Cortex of kidney (tissue), 1 donor: ENCODE measurements at places on chromosomes 5 and 9.

- DNase-seq, result no peak
Observed at GRCh38 chr5:179323026-179323870, 22.0 kb downstream of the ADAMTS2 start.

DNA sequence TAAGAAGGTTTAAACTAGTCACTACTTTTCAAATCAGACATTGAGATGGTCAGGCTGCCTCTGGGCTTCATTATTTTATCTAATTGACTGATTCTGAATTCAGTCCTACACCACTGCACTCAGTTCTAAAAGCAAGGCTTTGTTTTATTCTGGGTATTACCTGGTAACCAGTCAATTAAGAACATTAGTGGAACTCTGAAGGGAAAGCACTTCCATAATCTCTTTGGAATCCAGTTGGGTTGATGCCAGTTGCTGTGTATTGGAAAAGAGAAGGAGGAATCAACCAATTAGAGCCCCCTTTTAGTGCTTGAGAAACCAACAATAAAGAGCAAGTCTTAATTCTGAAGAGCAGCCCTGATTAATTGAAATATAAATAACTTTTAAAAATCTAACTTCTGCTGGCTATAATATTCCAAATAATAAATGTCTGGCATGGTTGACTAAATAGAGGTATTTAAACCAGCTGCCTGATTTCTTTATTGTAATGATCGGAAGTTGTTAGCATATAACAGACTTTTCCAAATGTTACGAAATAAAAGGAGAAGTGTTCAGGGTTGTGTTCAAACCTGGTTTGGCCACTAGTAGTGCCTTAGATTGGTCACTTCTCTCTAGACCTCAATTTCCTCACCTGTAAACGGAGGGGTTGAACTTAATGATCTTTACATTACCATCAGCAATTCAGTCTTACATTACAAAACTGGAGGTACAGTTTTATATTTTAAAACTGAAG is 32.0 kb downstream of the CPEB4 start:
- no peak for DNase-seq

DNA sequence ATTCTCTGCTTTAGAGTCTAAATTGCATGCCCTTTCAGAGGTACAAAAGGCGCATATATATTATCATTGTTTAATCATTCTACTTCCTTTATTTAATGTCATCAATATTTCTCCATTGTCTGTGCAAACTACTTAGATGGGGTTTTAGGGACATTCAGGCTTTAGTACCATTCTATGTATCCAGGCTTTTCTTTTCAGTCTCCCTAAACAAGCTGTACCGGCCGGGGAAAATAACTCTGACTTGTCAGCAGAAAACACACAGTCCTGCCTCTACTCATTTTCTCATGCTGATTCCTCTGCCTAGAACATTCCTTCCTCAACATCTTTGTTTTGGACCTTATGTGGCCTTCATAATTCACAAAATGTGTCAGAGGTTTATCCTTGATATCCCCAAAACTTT is 392.1 kb upstream of the DAB2 start:
- no peak for DNase-seq

DNA sequence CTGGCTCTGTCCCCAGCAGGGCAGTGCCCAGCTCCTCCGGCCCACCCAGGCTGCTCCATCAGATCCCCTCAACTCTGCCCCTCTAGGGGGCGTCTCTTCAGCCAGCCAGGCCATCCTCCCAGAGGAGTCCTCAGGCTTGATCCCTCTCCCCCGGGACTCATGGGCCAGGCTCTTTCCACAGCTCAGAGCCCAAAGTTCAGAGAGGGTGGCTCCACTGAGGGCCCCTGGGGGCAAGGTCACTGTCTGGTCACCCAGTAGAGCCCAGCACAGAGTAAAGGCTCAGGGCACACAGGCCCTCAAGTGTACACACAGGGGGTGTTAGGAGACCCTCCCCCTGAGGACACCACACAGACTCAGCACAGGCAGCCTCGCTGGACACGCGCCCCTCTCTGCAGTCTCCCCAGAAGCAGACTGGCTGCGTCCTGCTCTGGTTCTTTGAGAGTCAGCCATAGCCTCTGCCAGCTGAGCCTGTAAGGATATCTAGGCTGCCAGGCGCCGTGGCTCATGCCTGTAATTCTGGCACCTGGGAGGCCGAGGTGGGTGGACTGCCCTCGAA is 64.8 kb downstream of the PAX5 start:
- DNase-seq, result no peak

DNA sequence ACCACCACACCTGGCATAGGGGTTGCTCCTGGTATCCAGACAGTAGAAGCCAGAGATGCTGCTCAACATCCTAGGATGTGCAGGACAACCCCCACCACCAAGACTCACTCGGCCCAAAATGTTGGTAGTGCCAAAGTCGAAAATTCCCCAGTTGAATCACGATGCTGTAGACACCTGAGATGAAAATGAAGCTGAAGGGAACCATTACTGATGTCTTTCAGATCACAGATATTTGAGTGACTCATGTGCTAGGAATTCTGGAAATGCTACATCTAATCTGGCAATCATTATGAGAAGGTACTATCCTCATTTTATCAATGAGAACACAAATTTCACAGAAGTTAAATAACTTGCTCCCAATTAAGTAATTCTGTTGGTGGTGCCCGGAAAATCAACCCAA is 21.0 kb upstream of the UBE2QL1 start:
- DNase-seq, result no peak

- DNase-seq, result no peak
Observed at GRCh38 chr9:112925058-112925641, 34.5 kb upstream of the SLC46A2 start.

DNA sequence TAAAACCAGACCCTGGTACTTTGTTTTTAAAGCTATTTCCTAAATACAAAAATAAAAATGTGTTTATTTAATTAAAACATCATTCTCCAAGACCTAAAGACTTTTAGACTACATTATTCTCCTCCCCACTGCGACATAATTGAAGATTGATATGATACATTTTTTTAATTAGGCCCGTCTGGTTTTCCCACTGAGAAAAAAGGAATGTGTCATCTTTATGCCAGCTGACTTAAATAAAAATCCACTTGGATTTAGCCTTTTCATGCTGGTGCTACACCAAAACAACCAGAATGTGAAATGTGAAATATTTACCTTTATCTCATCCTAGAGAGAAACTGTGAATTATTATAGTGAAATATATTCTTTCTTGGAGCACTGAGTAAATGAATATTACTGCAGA is 155.5 kb upstream of the PPP1R2B start:
- no peak for DNase-seq

GRCh38 chr9:107020040-107020530 is 157.1 kb downstream of the ZNF462 start:
- no peak for DNase-seq

- DNase-seq, result no peak
Observed at GRCh38 chr5:127599320-127599719, 49.6 kb upstream of the CTXN3 start.

GRCh38 chr5:14492331-14492964 is 89.1 kb upstream of the OTULINL start:
- DNase-seq, result no peak

GRCh38 chr5:14172149-14172795 is 29.1 kb downstream of the TRIO start:
- no peak for DNase-seq

GRCh38 chr5:83724001-83724400 is 3.3 kb upstream of the HAPLN1 start:
- no peak for DNase-seq

- no peak for DNase-seq
Observed at GRCh38 chr5:149731617-149732323, 1.7 kb downstream of the PPARGC1B start.

DNA sequence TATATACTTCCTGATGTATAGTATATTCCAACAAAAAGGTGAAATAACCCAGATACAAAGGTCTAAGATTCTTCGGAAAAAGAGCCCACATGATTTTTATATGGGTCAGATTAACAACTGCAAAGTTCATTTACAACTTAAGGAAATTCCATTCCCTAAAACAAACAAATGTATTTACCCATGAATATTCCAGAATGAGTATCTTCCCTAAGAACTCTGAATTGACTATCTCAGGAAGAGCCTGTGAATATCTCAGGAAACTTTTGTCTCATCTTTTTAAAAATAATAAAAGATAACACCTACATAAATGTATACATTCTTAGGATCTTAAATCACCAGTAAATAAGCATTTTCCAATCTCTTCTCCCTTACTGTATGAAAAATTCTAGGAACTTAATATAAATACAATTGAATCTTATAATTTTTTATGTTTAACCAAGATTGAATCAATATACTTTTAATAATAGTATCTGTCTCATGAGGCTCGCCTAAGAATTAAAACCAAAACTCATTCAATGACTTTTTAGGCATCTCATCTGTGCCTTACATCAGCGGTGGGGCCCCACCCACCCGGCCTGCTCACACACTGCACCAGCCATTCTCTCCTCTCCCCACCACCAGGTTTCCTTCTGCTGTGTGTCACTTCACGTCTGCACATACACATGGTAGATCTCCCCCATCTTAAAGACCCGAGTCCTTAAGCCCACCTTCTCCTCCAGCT is 78.1 kb downstream of the RAPGEF1 start:
- DNase-seq, result no peak

- DNase-seq, result no peak
Observed at GRCh38 chr5:89313804-89314588, 431.0 kb upstream of the MEF2C start.

- DNase-seq, result no peak
Observed at GRCh38 chr5:16618138-16618897, 1.5 kb upstream of the RETREG1 start.

DNA sequence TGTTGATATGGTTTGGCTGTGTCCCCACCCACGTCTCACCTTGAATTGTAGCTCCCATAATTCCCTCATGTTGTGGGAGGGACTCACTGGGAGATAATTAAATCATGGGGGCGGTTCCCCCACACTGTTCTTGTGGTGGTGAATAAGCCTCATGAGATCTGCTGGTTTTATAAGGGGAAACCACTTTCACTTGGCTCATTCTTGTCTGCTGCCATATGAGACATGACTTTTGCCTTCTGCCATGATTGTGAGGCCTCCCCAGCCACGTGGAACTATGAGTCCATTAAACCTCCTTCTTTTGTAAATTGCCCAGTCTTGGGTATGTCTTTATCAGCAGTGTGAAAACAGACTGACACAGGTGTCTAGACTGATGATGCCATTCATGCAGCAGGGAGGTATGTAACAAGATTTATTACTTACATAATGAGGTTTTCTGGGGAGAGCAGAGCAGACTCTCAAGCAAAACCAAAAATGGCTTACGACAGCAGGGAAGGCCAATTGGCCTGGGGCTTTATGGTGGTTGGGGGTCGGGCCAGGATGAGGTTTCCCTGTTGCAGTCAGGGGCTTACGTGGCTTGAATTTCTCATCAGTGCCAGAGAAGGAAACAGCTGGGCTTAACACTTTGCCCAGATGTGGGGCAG is 9.5 kb upstream of the COMMD10 start:
- no peak for DNase-seq

- DNase-seq, result no peak
Observed at GRCh38 chr5:135608761-135609443, 30.1 kb upstream of the CXCL14 start.

GRCh38 chr5:163566678-163567077 is 61.3 kb downstream of the MAT2B start:
- DNase-seq, result no peak

DNA sequence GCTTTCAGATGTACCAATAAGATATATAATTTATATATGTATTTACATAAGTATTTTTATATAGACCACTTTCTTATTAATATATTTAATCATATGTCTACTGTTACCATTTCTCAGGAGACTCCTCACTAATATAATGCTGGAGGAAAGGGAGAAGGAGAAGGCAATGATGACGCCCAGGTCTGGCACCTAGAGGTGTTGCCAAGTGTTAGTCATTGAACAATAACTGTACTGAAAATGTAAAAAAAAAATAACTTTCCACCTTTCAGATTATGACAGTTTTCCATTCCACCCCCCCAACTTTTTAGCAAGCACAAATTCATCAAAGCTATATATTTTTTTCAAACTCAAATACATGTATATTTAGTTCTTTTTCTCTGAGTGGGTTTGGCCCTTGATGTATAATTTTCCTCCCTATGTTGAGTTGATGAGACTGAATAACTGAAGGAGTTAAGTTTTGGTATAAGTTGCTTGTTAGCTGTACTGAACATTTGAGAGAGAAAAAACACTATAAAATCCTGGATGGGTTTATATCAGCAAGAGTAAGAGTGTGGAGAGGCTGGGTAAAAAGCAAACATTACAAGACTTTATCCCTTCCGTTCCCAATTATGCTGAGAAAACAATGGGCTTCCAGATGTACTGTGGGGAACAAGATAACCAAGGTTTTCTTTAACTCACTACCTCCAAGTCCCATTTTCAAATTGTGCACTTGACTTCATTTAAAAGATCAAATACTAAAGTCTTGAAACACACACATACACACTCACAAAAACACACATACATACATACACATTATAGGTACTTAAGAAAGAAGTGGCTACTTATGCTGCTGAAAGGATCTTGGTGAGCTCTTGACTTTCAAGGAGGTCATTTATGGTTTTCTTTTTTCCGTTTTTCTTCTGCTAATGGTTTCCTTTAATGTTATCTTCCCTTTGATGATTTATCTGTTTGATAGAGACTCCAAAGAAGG is 142.8 kb upstream of the IFNE start:
- DNase-seq, result no peak

DNA sequence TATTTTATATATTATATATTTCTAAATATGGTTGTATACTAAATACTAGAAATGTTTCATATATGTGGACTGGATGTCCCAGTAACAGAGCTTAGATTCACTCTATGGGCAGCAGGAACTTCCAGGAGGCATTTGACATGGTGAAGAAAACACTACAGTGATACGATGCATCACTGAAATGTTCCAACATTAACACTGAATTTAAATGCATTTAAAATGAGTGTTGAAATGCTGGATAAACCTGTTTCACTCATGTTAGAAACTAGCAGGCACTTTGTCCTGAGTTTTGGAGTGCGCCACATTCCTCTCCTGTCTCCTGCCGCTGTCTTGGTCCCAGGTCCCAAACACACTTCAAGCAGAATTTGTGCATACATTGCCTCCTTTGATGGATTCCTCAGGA is 237.8 kb upstream of the NFIL3 start:
- DNase-seq, result no peak

- no peak for DNase-seq
Observed at GRCh38 chr5:58648846-58649245, 66.0 kb downstream of the RAB3C start.

DNA sequence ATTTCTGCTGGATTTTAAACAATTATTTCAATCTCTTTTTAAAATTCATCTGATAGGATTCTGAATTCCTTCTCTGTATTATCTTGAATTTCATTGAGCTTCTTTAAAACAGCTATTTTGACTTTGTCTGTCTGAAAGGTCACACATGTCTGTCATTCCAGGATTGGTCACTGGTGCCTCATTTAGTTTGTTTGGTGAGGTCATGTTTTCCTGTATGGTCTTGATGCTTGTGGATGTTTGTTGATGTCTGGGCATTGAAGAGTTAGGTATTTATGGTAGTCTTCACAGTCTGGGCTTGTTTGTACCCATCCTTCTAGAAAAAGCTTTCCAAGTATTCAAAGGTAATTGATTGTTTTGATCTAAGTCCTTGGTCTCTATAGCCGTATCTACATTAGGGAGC is 39.1 kb downstream of the DENND4C start:
- DNase-seq, result no peak

DNA sequence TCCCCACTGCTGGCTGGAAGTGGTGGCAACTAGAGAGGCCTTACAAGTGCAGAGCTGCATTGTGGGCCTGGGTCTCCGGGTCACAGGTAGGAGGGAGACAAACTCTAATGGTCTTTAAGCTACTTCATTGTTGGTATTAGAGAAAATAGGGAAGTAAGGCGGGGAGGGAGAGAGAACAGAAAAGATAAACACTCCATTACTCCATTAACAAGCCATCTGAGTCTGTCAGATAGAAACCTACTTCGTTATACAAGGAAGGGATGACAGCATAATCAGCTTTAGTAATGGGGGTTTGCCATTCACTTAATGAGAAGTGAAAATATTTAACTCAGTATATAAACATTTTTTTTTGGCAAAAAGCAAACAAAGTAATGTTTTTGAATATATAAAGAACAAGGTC is 107.4 kb downstream of the TLE1 start:
- DNase-seq, result no peak
